ENCODE measurements at places on chromosomes 1 and 21.

- no peak for DNase-seq
These were observed 15.4 kb downstream of the AMPD2 start for GRCh38 chr1:109634771-109635750.

DNA sequence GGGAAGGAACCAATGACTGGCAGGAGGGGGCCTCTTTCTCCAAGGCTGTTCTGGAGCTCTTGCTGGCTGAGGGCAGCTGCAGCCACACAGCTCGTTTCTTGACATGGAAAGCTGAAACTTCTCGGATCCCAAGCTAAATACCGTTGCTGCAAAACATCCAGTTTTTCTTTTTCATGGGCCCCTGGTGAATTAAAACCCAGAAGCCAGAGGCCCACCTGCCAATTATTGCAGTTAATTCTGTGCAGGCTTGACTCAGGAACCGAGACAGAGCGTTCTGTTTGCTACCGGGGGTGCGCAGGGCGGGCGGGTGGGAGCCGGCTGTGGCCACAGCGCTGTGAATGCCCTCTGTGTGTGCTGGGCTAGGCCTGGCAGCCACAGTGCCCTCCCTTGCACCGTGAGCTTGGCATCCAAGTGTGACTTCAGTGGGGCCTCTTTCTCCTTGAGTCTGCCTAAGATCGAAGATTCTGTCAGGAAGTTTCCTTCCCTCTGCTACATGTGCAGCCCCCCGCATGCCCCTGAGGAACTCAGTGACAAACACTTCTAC lies 19.9 kb upstream of the KCNE2 start:
- no peak for DNase-seq

DNA sequence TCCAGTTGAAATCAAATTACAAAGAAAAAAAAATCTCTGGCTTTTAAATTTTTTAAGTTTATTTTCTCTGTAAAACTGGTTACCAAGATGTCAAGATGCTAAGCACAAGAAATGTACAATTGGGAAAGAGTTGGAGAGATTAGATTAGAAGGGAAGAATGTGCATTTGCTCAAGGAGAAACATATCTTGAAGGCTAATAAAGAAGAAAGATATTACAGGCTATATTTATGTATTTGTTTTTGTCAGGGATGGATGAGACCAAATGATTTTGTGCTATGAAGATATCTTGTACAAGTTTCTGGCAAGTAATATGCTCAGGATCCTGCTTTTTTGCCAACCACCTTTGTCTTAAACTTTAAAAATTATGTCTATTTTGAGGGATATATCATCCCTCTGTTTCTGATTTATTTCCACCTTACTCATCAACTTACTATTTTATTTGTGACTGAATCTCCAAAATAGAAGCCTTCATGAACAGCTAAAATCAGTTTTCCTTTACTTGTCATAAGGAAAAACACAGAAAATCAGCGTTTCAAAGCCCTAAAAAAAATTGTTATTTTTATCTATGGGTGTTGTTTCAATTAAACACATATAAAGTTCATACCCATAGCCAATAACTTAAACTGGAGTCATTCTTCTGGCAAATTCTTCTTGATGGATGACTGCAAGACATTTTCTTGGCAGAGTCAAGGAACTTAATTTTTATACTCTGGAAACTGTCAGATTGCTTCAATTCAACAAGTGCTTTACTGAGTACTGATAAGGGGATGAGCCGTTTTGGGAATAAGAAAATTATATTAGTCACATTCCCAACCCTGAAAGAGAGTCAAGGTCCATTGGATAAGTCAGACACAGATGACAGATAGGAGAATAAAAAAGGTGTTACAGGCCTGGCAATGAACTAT lies 141.8 kb downstream of the CTH start:
- no peak for DNase-seq

DNA sequence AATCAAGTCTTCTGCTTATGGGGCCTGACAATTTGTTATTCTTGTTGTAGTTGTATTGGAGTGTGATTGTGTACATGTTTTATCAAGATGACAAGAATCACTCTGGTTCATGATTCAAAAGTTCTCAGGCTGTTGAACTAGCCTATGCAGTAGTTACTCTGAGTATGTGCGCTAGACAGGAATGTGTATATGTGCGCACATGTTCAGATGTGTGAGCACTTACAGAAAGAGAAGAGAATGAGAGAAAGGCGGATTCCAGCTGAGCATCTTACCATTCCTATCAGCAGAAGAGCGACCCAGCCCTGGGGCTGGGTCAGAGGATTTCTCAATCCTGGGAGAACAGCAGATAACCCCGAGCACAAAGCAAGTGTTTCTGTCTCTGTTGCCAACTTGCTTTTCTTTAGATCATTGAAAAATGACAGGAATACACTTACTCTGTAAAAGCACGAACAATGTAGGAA lies 110.8 kb upstream of the HOOK1 start:
- no peak for DNase-seq

DNA sequence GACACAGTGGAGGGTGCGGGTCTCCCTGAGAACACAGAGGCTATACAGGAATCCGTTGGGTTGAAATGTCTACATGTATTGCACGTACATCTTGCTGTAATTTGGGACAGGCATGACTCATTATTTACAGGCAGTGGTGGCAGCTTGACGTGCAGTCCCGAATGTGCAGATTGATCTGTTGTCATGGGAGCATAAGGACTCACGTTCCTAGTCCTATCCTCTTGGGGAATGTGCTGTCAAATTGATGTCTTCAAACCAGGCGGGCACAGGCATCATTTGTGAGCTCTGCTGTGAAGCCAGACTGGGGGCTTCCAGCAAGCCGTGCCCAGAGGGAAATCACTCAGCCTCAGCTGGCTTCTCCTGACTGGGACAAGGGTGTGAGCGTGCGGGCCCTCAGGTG lies 40.5 kb downstream of the S100B start:
- no peak for DNase-seq

- no peak for DNase-seq
These were observed 110.2 kb downstream of the EIF4G3 start for GRCh38 chr1:21066356-21067012.

GRCh38 chr1:89382479-89382878 lies 18.6 kb downstream of the GBP6 start:
- DNase-seq, result no peak

- peak; percentile 81 for DNase-seq
These were observed 5.7 kb upstream of the COL6A2 start for GRCh38 chr21:46092026-46092764.
